ENCODE measurements at places on chromosomes 13 and 19.

DNA sequence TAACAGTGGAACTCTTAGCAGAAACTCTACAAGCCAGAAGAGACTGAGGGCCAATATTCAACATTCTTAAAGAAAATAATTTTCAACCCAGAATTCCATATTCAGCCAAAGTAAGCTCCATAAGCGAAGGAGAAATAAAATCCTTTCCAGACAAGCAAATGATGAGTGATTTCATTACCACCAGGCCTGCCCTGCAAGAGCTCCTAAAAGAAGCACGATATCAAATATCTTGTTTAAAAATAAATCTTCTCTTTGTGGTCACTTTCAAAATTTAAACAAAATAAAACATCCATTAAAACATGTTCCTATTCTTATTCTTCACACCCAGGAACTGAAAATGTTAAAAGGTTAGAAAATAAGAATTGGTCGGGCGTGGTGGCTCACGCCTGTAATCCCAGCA is 13.7 kb downstream of the MICU2 start:
- no peak for DNase-seq

GRCh38 chr13:53200498-53201453 is 172.2 kb downstream of the OLFM4 start:
- no peak for DNase-seq

GRCh38 chr19:15320116-15320515 is 12.2 kb downstream of the BRD4 start:
- no peak for DNase-seq

- DNase-seq = no peak
Measured at GRCh38 chr13:96089749-96090239, at the start of gene HS6ST3. Gene HS6ST3 (plus strand): TSS chr13:96090107.

DNA sequence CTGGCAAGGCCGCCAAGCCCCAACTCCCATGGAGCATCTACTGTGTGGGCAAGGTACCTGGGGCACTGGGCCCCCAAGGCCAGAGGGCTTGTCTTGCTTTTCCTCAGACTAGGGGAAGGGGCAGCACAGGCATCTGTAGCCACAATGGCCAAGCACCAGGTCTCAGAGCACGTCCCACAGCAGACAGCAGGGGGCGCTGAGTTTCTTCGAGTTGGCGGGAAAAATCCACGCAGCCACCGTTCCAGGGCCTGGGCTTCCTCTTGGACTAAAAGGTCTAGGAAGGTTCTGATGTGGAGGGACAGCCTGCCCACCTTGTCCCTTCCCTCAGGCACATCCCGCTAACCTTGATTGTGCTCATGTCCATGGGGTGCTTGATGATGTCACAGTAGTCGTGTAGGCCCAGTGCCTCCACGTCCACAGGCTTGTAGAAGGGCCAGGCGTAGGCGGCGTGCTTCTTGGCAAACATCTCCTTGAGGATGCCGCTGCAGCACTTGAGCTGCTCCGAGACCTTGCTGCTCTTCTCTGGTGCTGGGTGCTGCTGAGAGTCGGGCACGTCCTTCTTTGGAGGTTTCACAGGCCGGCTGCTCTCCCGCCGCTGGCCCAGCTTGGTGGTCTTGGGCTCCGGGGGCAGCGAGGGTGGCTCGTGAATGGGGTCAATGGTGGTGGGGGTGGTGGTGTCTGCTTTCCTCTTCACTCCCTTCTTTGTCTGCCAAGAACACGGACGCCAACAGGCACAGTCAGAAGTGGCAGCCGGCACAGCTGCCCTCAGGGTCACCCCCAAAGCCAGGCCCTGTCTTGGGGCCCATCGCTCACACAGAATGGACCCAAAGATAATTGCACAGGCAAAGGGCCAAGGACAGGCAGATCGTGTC is 32.0 kb upstream of the EPHX3 start:
- DNase-seq = peak; percentile 67

- DNase-seq = no peak
Measured at GRCh38 chr13:109924376-109924775, 138.0 kb upstream of the IRS2 start.

DNA sequence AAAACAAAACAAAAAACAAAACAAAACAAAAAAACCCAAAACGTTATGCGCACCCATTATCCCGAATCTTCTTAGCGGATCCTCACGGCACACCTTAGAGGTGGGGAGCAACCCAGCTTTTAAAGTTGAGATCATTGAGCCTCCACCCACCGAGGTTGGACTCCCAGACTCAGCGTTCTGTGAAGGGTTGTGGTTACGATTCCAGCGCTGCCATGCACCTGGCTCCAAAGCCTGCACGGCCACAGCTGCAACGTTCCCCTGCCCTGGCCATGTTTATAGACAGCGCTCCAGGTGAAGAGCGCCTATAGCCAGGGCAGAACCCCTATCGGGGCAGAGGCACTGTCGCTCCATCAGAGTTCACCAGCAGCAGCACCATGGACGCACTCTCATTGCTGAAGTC is 18.7 kb upstream of the LILRA2 start:
- no peak for DNase-seq

- DNase-seq = no peak
Measured at GRCh38 chr13:44307844-44308243, 65.8 kb upstream of the SERP2 start.

GRCh38 chr13:70841240-70842061 is 733.2 kb upstream of the KLHL1 start:
- no peak for DNase-seq

DNA sequence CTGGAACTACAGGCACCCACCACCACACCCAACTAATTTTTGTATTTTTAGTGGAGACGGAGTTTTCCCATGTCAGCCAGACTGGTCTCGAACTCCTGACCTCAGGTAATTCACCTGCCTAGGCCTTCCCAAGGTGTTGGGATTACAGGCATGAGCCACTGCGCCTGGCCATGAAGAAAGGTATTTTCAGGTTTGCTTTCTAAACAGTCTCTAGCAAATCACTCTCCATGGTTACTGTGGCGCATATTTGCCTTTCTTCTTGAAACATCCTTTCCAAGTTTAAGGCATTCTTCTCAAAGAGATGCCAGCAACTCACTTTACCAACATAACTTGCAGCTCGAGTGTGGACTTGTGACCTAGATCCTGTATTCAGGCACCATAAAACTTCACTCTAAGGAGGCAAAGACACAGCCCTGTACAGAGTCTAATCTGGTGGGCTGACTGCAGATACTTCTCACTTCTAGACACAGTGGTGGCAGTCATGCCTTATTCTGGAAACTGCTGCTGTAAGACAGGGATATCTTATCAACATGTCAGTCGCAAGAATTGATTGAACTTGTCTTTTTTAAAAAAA is 461.4 kb upstream of the TSHZ3 start:
- DNase-seq = no peak

DNA sequence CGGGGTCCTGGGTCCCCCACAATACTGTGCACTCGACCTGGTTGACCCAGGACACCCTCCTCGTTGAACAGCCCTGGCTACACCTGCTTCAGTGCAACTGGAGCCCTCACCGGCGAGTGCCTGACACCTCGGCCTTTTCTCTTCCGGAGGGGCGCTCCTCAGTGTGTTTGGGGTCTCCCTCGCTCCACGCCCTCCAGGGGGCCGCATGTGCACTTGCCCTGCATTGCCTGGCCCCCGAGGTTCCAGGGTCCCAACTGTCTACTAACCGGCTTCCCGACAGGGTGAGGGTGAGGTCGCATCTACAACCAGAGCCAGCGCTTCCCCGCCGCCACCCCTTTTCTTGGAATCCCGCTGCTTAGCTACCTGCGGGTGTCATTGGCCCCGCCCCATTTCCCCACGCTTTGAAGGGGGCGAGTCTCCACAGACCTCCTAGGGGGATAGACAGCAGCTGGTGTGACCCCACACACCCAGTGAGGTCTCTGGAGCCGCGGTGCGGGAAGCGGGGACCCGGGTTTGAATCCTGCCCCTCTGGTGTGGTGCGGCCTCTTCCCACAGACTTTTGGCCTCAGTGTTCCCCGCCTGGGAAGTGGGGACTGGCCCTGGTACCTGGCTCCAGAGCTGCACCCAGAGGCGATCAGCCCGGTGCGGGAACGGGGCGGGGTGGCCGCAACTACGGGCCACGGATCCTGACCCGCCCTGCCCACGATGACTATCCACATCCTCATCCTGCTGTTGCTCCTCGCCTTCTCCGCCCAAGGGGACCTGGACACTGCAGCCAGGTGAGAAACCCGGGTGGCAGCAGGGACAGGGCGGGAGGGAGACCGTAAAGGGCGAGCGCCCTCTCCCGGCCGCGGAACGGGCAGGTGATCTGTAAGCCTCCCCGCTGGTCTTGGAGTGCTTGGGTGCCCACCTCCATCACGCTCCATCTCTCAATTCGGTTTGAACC is at the start of gene ADM5:
Gene ADM5, plus strand, starts transcription at position 462 of the 946 bp plus-strand sequence. Its CDS starts 244 bp downstream, at position 706.
- no peak for DNase-seq

- DNase-seq = peak; percentile 56
Measured at GRCh38 chr13:106917673-106918556, 350.0 kb upstream of the ARGLU1 start.

DNA sequence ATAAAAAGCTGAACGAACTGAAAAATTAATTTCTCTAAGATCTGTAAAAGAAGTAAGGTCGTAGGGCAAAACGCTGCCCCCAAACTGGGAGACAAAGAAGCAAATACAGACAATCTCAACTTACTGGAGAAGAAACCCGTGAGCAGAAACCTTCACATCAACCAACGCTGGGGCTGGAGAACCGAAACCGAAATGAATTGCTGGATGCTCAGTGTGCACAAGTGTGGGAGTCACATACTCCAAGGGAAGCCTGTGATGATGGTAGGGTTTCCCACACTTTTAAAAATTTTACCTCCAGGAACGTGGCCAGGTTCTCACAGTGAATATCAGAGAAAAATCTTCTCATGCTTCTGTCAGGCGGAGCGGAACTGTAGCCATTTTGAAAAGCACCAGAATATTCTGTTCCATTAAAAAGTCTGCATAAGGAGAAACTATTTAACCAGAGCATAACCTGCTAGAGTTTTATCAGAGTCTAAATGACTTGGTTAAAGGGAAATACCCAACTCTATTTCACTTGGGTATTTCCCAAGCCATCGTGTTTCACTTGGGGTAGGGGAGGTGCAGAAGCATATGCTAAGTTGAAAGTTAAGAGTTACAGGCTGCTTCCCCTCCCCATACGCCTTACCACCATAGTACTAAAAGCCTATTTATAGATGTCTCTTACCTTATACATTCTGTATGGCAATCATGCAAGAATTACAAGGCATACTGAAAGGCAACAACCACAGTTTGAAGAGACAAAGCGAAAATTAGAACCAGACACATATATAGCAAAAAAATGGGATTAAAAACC is 110.5 kb upstream of the SLITRK1 start:
- no peak for DNase-seq

DNA sequence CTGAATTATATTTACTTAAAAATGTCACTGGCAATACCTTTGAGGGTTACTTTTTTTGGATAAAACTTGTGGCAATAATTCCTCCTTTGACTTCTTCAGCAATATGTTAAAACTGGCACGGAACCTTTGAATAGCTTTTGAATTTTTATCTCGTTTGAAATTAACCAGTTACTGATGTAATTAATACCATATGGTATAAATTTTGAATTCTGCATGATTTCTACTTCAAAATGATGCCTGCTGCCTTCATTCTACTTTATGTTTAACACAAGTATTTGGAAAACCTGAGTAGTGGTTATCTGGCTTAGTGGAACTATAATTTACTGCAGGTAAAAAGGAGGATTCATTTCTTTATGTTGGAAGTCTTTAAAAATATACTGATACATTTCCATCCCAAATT is 85.3 kb downstream of the LRCH1 start:
- DNase-seq = no peak

GRCh38 chr19:17249887-17250548 is 4.3 kb upstream of the NR2F6 start:
- DNase-seq = no peak

- DNase-seq = no peak
Measured at GRCh38 chr13:113650731-113651148, 7.3 kb downstream of the ATP4B start.

DNA sequence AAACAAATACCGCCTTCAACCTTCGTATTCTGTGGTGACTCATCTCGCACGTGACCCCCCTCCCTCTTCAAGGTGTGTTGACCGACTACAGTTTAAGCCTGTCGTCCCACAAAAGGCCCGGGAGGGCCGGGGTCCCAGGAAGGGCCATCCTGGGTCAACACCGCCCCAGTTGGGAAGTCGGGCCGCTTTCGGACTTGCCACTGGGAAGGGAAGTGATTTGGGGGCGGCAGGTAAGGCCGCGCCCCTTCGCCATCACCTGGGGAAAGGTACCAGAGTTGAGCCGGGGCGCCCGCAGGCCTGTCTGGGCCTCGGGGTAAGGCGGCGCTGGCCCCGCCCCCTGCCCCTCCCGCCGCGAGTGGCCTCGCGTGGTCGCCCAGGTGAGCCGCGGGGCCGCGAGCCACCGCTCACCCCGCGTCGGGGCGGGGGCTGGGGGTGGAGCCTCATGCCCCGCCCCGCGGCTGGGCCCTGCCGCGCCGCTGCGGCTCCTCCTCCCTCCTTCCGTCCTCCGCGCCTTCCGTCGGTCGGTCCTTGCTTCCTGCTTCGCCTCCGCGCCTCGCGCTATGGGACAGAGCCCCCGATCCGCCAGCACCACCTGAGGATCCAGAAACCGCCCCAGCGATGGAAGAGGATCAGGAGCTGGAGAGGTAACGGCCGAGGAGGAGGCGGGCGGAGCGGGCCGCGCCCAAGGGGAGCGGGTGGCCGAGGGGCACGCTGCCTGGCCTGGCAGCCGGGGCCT is at the start of gene POLR1D:
Gene POLR1D, plus strand, starts transcription at position 527 of the 736 bp plus-strand sequence. Its CDS starts 92 bp downstream, at position 619.
- peak; percentile 57 for DNase-seq

DNA sequence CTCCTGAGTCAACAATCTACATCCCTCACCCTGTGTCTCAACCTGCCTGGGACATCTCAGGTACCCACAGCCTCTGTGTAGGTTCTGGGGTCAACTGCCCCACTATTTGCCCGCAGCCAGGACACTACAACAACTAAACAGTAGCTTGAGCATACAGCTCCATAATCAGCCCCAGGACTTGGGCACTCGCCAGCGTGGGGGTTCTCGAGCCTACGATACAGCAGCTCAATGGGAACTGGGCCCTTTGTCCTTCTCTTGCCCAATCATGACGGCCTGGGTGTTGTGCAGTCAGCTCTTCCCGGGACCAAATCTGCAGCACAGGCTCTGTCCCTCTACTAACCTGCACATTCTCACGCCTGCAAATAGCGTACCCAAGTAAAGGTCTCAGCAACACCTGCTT is 1.3 kb downstream of the ZNF180 start:
- DNase-seq = no peak

GRCh38 chr19:46610851-46611770 is 10.0 kb downstream of the CALM3 start:
- no peak for DNase-seq

Measured in activated CD4-positive, alpha-beta T cell treated with anti-CD3 and anti-CD28 coated beads, Interleukin-2, amount 50 U/mL, for 24 hours (primary cell).